ENCODE measurements at places on chromosomes 16 and 17. TPM values are rescaled to one million over a fixed set of nuclear protein-coding genes. Genes with fewer than 3 reads are reported as not detected.

- no peak overlapping the region for H3K27ac ChIP-seq
- no peak overlapping the region for H3K4me3 ChIP-seq
- DNase-seq, result peak; percentile 49
- H3K36me3 ChIP-seq, result no peaks in the 10 kb centered on the region
- no peaks in the 10 kb centered on the region for H3K4me1 ChIP-seq
Observed at GRCh38 chr16:78796221-78796866, 696.9 kb downstream of the WWOX start.

GRCh38 chr16:29982560-29983419 is 9.1 kb downstream of the TAOK2 start:
- H3K4me3 ChIP-seq, result no peak overlapping the region
- H3K4me1 ChIP-seq, result no peaks in the 10 kb centered on the region
- H3K27ac ChIP-seq, result no peak overlapping the region
- no peaks in the 10 kb centered on the region for H3K27me3 ChIP-seq

DNA sequence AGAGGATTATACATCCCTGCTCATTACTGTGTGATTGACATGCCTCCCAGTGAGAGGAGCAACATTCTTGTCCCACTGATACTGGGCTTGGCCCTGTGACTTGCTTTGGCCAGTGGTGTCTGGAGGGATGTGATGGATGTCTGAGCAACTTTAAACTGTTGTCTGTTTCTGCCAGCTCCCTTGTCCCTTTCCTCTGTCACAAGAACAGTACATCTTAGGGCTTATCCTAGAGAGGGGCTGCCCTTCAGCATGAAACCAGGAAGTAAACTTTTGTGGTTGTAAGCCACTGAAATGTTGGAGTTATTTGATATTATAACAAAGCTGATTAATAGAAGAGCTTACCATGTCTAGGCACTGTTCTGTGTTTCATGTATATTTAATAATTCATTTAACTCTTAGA is 82.9 kb upstream of the GPRC5B start:
- no peak overlapping the region for H3K27ac ChIP-seq
- no peaks in the 10 kb centered on the region for H3K36me3 ChIP-seq
- H3K4me1 ChIP-seq, result no peaks in the 10 kb centered on the region
- H3K27me3 ChIP-seq, result no peaks in the 10 kb centered on the region
- no peak overlapping the region for H3K4me3 ChIP-seq

- no peak overlapping the region for H3K4me3 ChIP-seq
- H3K27me3 ChIP-seq, result no peaks in the 10 kb centered on the region
- H3K4me1 ChIP-seq, result peaks cover 72% of the 10 kb centered on the region
- H3K27ac ChIP-seq, result peak overlapping the region; percentile 46
Observed at GRCh38 chr16:27230562-27231001, 27.3 kb downstream of the KDM8 start.

The TRPV3 gene
- 0.38 TPM for total RNA-seq

The OR1D2 gene
- total RNA-seq, result not detected

Data from thymus (tissue), 14 donors.